ENCODE measurements at places on chromosomes 2 and 18. TPM values are rescaled to one million over a fixed set of nuclear protein-coding genes. Genes with fewer than 3 reads are reported as not detected.
A peak's percentile ranks its signal among the peaks of the same experiment; 100 is the strongest.

CFAP53 gene
- 0.87 TPM for total RNA-seq

PFN4 gene
- total RNA-seq: 0.56 TPM

DHRS9 gene
- 0.27 TPM for total RNA-seq

OSGEPL1 gene
- total RNA-seq: 3.7 TPM

RGPD4 gene
- total RNA-seq: not detected

CD28 gene
- 0.11 TPM for total RNA-seq

BOLL gene
- total RNA-seq: 0.11 TPM

DNA sequence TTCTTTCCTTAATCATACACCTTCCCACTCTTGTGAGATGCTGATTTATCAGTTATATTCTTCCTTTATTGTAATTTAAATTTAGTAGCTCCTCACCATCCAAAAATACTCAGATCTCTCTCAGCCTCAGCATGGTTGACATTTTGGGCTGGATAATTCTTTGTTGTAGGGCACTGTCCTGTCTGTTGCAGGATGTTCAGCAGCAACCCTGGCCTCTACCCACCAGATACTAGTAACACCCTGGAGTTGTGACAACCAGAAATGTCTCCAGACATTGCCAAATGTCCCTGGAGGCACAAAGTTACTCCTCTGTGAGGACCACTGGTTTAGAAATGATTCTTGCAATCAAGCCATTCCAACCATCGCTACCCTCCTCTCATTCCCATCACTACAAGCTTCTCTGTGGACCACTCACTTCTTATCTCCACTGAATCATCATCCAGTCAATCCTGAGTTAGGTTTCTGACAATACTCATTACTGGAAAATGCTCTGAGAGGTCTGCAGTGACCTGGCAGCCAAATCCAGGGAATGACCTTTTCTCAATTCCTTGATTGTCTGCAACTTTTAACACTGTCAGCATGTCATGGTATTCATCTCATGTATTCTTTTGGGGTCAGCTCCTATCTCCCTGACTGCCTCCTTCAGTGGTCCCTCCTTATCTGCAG lies 43.3 kb downstream of the OSBPL6 start:
- no peak for DNase-seq

GRCh38 chr18:58242435-58242834 lies 198.4 kb downstream of the NEDD4L start:
- DNase-seq: no peak

GRCh38 chr2:69805887-69806286 lies 23.6 kb upstream of the GMCL1 start:
- no peak for DNase-seq

DNA sequence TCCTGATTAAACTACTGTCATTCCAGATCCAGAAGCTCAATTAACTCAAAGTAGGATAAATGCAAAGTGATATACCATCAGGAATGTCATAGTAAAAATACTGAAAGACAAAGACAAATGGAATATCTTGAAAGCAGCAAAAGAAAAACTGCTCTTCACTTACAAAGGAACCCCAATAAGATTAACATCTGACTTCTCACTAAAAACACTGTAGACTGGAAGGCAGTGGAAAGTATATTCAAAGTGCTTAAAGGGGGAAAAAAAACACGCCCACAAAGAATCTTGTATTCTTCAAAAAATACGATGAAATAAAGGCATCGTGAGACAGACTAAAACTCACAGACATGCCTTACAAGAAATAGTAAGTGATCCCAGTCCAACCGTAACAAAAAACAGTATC lies 195.7 kb downstream of the DOK6 start:
- no peak for DNase-seq

DNA sequence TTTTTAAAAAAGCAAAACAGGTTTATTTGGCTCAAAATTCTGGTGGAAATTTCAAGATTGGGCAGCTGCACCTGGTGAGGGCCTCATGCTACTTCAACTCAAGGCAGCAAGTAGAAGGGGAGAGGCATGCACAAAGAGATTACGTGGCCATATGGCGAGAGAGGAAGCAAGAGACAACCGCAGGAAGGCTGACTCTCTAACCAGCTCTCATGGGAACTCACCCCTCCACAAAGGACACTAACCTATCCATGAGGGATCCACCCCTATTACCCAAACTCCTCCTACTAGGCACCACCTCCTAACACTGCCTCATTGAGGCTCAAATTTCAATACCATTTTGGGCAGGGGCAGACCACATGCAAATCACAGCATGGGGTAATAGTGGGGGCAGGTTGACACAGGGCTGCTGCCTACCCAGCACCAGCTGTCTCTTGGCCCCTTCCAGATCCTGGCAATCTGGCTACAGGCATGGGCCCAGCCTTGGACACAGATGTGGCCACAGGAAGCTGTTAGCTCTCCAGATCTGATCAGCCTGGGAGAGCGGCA lies 2.0 kb upstream of the CAPN10 start:
- peak; percentile 25 for DNase-seq

GRCh38 chr2:145186303-145186702 lies 666.4 kb upstream of the ZEB2 start:
- DNase-seq: no peak

GRCh38 chr2:128451084-128452023 lies 132.7 kb upstream of the HS6ST1 start:
- no peak for DNase-seq

DNA sequence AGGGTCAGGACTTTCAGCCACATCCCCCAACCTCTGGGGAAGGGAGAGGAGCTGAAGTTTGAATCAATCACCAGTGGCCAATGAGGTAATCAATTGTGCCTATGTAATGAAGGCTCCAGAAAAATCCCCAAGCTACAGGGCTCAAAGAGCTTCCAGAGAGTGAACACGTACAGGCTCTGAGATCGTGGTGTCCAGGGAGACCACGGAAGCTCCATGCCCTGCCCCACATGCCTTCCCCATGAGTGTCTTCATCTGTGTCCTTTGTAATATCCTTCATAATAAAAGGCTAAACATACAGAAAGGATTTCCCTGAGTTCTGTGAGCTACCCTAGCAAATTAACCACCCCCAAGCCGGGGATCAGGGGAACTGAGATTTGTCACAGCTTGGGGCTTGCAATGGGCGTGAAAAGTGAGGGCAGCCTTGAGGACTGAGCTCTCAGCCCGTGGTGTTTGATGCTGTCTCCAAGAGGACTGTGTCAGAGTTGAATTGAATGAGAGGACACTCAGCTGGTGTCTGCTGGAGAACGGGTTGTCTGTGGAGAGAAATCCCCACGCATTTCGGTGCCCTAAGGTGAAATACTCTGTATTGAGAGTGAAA lies 25.5 kb upstream of the TUBB6 start:
- DNase-seq: no peak

DNA sequence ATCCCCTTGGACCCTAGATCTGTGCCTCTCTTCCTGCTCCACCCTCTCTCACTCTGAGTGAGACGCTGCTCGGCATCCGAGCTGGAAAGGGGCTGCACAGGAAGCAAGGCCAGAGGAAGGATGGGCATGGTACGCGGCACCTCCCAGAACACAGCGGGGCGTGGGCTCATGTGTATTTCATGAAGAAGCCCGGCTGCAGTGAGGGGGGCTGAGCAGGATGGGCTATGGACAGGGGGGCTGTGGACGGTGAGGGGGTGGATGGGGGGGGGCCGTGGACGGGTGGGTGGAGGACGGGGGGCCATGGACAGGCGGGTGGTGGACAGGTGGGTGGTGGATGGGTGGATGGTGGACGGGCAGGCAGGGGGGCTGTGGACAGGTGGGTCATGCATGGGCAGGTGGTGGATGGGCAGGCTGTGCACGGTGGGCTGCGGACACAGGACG lies 28.5 kb downstream of the SLC66A2 start:
- DNase-seq: no peak

DNA sequence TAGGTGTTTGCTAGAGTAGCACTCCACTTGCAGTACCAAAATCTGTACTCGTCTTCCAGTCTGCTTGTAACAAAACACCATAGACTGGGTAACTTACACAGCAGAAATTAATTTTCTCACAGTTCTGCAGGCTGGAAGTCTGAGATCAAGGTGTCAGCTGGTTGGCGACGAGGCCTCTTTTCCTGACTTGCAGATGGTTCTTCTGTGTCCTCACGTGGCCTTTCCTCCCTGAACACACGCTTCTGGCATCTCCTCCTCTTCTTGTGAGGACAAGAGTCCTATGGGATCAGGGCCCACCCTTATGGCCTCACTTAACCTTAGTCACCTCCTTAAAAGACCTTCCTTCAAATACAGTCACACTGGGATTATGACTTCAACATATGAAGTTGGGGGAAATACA lies 493.5 kb upstream of the MYT1L start:
- no peak for DNase-seq

- no peak for DNase-seq
Measured at GRCh38 chr2:215878476-215879063, 134.8 kb downstream of the MREG start.

DNA sequence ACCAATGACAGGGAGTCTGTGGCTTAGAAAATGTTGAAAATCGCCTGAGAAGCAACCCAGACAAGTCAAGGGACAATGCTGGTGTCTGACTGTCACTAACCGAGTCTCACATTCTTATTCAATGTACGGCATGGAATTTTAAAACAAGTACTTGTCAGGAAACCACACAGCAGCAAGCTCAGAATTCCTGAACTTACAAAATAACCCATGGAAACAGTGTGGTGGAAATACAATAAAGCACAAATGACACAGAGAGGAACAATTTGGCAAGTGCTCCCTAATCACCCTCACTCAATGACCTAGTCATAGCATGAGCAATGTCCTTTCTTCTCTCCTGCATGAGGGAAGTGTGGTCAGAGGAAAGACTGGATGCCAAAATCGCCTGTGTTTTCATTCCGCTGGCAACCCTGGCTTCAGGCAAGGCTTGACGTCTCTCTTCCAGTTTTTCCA lies 154.0 kb downstream of the SATB2 start:
- no peak for DNase-seq

DNA sequence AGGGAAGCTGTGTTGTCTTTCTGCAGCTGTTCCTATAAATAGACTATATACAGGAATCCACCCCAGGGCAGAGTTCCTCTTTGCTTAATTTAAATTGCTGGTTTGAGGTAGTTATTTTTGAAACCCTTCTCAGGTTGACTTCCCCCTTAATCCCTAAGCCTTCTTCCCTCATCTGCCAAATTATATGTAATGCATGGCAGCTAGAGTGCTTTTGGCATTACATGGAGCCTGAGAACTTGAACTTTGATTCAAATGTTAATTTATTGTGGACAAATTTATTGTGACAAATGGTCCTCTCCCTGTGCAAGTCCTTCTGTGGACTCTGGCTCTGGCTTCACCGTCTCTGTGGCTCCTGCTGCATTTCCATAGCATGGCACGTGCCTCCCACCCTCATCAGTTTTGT lies 29.2 kb downstream of the MYO1B start:
- DNase-seq: no peak

DNA sequence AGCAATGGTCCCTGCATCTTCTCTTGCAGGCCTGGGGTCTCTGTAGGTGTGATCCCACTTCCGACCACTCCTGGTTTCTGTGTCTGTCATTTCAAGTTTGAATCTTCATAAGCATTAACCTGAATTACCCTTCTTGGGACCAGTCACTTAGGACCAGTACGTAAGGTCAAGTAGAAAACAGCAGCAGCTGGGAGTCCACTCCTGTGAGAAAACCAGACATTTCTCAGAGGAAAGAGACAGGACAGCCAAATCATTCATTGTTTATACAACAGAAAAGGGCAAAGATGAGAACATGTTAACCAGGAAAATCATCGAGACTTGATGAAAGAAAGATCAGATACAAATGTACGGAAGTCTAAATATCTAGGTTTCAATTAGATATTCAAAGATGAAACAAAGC lies 163.0 kb downstream of the MREG start:
- DNase-seq: no peak

GRCh38 chr2:30030361-30030760 lies 109.0 kb upstream of the ALK start:
- no peak for DNase-seq

GRCh38 chr2:221488136-221488807 lies 83.8 kb downstream of the EPHA4 start:
- DNase-seq: no peak
